ENCODE measurements at places on chromosomes 7 and 10. TPM values are rescaled to one million over a fixed set of nuclear protein-coding genes. Genes with fewer than 3 reads are reported as not detected.

DNA sequence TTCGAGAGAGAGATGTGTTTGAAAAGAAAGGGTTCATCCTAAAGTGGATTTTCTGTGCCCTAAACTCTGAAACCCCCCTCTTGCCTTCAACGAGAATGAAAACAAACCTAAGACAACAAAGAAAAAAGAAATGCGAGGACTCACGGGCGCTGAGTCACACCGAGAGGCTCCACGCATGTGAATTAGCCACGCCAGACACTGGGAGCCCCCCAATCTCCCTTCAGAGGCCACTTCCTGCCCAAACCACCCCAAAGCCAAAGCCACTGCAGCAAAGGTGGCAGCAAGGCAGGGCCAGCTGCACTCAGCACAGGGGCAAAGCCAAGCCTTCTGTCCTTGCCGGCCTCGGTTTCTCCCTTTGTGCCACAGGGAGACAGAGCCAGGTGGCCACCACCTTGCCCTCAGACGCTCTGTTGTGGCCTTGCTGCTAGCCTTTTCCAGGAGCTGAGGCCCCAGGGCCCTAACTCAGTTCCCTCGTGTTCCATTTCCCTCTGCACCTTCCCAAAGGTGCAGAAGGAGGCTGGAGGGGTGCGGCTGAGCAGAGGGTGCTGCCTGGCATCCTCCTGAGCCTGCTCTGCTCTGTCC, 93.3 kb downstream of the FAM53B start:
- H3K27me3 ChIP-seq, result no peaks in the 10 kb centered on the region
- peak overlapping the region; percentile 82 for H3K27ac ChIP-seq
- no peak for DNase-seq
- no peak overlapping the region for H3K4me3 ChIP-seq
- peaks cover 99% of the 10 kb centered on the region for H3K4me1 ChIP-seq

Gene NPY
- not detected for total RNA-seq

Gene ASAH2
- 1.5 TPM for total RNA-seq

Gene LRRD1
- not detected for total RNA-seq

Gene AKR1B15
- total RNA-seq, result 1.0 TPM

DNA sequence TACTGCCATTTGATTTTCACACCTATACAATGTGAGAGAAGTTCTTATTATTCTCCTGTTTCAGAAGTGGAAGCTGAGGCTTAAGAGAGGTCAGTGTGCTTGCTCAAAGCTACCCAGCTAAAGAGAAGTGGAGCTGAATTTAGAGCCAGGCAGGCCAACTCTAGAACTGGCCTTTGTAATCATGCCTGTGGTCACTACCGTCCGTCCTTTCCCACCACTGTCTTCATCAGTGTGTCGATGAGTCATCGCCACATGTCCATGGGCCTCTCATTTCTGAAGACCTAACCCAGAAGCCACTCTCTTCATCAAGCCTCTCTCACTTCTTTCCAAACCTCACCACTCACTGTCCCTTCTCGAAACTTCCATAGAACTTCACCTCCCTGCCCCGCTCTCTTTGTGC, 237.8 kb downstream of the KIAA1217 start:
- DNase-seq, result no peak
- H3K36me3 ChIP-seq, result peaks cover under 1% of the 10 kb centered on the region
- no peaks in the 10 kb centered on the region for H3K4me1 ChIP-seq
- H3K4me3 ChIP-seq, result no peak overlapping the region
- no peaks in the 10 kb centered on the region for H3K27me3 ChIP-seq

All from tibial nerve (tissue), 4 donors.